HCEC 1CT (cell line): ENCODE measurements at places on chromosomes 16 and 17.

- DNase-seq: peak; percentile 27
Observed at GRCh38 chr16:88382491-88383400, at the start of gene ZNF469. Gene ZNF469, plus strand, starts transcription at chr16:88382959. Its CDS starts 44,512 bp downstream, at chr16:88427471.

DNA sequence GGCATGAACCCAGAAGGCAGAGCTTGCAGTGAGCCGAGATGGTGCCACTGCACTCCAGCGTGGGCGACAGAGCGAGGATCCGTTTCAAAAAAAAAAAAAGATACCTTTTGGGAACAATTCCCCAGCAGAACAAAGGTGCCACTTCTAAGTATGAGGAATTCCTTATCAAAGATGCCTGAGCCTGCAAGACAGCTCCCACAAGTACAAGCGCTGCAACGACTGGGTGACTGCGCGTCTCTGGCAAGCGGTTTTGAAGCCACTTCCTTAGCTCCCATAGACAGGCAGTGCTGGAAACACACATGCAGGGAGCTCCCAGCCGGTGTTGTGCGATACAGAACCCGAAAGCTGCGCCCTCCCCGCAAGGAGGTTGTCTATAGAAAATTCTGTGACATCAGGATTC, 60.5 kb downstream of the ADCY9 start:
- no peak for DNase-seq

GRCh38 chr16:51114382-51114781, 36.7 kb downstream of the SALL1 start:
- DNase-seq: no peak

DNA sequence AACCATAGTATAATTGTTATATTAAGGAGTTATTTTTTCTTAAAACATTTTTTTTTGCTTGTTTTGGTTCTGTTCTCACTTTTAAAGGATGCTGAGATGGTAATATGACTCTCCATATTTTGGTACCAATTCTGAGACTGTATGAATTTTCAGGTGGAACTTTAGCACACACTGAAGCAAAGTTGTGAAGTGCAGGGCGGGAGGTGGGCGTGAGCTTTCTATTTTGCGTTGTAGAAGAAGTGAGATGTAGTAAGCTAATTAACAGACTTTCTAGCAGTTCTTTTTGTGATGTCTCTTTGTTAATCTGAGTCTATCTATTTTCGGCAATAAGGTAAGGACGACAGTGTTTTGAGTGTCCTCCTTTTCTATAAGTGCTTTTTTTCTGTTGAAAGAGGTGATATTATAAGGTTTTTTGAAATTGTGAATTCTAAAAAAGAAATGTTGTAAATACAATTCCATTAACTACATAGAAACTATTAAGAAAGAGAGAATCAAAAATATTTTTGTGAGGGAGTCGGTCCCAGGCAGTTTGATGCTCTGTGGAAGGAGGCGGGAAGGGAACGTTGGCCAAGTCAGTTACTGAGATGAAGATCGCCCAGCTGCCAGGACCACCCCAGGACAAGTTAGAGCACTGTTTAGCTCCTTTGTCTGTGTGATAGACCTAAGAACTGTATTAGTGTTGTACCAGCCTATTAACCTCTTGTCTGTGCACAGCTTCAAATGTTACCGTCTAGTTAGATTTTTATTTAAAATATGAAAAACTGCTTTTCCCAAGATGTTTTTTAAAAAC, 65.0 kb downstream of the CCDC182 start:
- DNase-seq: no peak

DNA sequence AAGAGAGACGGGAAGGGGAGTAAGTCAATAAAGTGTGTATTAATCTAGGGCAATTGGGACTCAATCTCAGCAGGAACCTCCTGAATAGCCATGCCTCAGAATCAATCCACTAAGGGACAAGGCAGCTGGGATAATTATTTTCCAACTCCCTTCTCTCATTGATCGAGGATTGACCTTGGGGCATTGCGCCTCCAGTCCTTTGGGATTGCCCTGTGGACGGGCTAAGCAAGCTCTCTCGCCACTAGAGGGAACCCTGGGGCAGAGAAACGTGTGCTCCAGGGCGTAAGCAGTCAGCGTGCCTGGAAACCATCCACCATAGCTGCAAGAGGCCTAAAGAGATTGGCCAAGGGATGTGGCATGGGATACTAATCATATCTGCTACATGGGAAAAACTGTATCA, 53.9 kb upstream of the ERCC4 start:
- peak; percentile 74 for DNase-seq

DNA sequence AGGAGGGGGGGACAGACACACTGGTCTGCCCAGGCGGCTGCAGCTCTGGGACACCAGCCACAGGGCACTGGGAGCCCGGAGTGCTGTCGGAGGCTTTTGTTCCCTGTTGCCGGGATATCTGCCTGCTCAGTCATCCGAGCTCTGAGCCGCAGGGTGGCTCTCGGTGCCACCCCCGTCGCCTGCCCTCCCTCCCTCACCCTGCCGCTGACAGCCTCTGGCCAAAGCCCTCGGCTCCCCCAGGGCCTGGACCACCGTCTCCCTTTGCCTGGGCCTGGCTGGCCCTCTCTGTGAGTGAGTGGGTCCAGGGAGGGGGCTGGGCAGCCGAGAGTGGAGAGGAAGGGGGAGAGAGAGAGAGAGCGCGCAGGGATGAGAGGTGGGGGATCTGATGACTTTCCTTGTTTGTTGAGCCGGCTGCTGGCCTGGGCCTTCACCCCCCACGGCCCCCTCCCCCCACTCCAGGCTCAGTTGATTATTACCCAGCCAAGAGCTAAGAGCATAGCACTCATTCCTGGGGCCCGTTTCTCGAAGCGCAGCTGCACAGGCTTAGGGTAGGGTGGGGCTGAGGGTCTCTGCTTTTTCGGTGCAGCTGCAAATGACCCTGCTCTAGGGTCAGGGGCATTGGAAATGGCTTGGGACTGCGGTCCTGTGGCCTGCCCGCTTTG, 2.7 kb downstream of the FOXJ1 start:
- DNase-seq: no peak

DNA sequence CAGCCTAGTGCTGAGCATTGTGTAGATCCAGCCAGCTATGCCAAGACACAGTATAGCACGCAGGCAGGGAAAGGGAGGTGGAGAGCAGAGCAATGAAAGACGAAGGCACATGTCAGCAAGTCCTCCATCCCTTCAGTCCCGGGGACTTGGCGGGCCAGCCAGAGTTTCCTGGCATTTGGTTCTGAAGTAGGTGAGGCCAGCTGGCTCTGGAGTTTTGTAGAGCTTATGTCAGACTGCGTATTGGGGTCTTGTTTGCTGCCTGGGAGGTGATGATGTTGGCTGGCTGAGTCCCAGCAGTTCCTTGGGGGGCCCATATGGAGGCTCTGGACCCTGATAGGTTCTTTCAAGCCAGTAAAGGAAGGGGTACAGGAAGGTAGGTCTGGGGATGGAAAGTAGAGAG, 55.7 kb upstream of the AKTIP start:
- no peak for DNase-seq
